ENCODE measurements at places on chromosomes 2 and 18. TPM values are rescaled to one million over a fixed set of nuclear protein-coding genes. Genes with fewer than 3 reads are reported as not detected.

DNA sequence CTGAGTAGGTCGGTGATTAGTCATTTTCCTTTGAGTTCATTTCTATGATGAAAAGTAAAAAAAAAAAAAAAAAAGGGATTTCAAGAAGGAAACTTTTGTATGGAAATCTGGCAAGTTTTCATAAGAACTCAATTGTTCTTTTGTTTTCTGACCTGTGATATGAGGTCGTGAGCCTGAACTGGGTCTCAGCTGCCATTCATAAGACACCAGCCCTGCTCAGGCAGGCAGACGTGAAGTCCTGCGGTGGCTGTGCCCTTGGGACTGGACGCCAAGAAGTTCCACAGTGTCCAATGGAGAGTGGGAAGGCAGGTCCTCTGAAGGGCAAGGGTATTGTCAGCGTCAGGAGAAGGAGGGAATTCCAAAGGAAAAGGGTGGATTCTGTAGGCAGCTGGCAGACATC lies 183.9 kb downstream of the NCK2 start:
- H3K4me1 ChIP-seq: no peaks in the 10 kb centered on the region
- no peak for DNase-seq
- H3K27me3 ChIP-seq: no peaks in the 10 kb centered on the region
- no peaks in the 10 kb centered on the region for H3K36me3 ChIP-seq
- H3K27ac ChIP-seq: no peak overlapping the region
- no peak overlapping the region for H3K4me3 ChIP-seq

COLEC11 gene
- total RNA-seq: not detected

SLC19A3 gene
- total RNA-seq: 0.65 TPM

ERBB4 gene
- not detected for total RNA-seq

MDH1 gene
- 121 TPM for total RNA-seq

TMEM17 gene
- total RNA-seq: 3.7 TPM

- no peak overlapping the region for H3K4me3 ChIP-seq
- no peaks in the 10 kb centered on the region for H3K36me3 ChIP-seq
- DNase-seq: no peak
Measured at GRCh38 chr18:4035521-4035920, 419.6 kb downstream of the DLGAP1 start.

GRCh38 chr2:45171136-45171501 lies 161.9 kb upstream of the SIX2 start:
- no peaks in the 10 kb centered on the region for H3K36me3 ChIP-seq
- no peak for DNase-seq
- peaks cover 26% of the 10 kb centered on the region for H3K4me1 ChIP-seq
- H3K27me3 ChIP-seq: no peaks in the 10 kb centered on the region
- no peak overlapping the region for H3K4me3 ChIP-seq
- no peak overlapping the region for H3K27ac ChIP-seq

DNA sequence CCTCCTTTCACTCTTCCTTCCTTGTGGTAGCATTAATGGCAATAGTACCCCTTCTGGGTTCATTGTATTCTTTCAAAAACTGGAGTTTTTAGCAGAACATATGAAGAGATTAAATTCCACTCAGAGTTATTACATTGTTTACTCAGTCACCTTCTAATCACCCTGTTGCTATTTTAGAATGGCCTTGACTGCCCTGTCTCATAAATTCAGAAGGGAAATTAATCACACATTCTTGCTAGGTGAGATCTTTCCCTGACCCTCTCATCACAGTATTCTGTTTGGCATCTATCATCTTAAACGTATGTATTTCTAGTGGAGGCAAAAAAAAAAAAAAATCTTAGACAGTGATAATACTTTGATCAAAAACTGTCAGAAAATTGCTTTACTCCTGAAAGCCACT lies 760.4 kb downstream of the ADCYAP1 start:
- DNase-seq: no peak
- H3K4me3 ChIP-seq: no peak overlapping the region
- H3K36me3 ChIP-seq: no peaks in the 10 kb centered on the region
- no peak overlapping the region for H3K27ac ChIP-seq
- H3K27me3 ChIP-seq: no peaks in the 10 kb centered on the region

DNA sequence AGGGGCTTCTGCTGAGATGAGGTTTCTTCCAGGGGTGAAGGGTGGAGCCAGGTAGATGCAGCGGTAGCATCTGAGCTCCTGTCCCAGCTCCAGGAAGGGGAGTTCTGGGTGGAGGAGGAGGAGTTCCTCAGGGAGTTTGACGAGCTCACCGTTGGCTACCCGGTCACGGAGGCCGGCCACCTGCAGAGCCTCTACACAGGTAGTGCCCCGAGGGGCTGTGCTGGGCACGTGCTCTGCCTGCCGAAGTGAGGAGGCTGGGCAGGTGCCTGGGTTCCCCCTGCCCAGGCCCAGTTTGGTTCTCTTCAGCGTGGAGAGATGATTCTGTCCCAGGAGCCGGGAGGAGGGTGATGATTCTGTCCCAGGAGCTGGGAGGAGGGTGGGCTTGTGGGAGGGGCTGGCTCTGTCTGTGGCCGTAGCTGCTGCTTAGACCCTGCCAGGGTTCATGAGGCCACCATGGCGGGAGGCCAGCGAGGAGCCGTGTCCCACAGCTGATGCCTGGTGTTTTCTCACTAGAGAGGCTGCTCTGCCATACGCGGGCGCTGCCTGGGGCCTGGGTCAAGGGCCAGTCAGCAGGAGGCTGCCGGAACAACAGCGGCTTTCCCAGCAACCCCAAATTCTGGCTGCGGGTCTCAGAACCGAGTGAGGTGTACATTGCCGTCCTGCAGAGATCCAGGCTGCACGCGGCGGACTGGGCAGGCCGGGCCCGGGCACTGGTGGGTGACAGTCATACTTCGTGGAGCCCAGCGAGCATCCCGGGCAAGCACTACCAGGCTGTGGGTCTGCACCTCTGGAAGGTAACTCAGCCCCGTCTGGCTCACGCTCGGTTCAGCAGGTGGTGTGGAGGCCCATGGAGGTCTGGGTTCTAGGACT lies 8.2 kb downstream of the CAPN10 start:
- H3K27ac ChIP-seq: no peak overlapping the region
- no peaks in the 10 kb centered on the region for H3K4me1 ChIP-seq
- no peak overlapping the region for H3K4me3 ChIP-seq
